ENCODE measurements at places on chromosomes 1 and 21.

GRCh38 chr1:190183588-190183987 lies 294.1 kb downstream of the BRINP3 start:
- no peak for DNase-seq

GRCh38 chr1:98929437-98929836 lies 75.2 kb downstream of the PLPPR5 start:
- DNase-seq = no peak

- no peak for DNase-seq
Measured at GRCh38 chr1:43431676-43432075, 22.1 kb downstream of the HYI start.

DNA sequence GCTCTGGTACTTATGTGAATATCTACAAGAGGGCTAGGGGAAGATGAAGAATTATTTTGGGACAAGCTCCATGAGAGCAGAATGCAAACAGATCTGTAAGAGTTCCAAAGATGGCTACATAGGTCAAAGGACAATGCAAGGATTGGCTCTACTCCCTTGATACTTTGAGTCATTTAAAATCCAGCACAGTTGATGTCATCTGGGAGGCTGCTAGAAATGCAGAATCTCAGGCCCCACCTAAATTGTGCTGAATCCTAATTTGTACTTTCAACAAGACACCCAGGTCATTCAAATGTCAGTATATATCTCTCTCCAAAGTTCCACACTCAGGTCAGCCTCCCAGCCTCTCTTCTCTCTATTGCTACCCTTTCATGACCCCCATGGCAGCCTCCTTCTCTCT lies 23.7 kb upstream of the TADA1 start:
- no peak for DNase-seq

DNA sequence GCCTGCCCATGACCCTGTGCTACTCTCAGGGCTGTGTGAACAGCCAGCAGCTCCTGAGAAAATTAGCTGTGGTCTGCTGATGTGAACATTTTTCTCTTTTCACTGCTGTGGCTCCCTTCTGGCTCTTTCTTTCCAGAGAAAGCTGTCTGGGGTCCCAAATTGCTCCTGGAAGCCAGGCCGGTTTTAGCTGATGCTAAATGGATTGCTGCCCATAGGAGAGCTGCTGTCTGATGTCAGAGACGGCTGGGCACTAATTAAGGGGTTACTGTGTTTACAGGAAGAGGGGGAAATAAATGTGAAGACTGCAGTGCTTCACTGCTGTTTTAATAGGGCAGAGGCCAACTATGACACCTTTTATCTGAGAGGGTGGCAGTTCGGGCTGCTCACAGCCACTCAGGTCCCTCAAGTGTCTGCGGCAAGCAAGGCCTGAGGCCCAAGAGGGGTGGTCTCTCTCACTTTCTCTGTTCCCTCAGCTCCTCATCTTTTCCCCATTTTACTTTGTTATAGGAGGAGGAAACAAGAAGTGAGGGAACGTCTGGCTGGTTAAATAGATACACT lies 106.0 kb upstream of the GNG12 start:
- DNase-seq = no peak

DNA sequence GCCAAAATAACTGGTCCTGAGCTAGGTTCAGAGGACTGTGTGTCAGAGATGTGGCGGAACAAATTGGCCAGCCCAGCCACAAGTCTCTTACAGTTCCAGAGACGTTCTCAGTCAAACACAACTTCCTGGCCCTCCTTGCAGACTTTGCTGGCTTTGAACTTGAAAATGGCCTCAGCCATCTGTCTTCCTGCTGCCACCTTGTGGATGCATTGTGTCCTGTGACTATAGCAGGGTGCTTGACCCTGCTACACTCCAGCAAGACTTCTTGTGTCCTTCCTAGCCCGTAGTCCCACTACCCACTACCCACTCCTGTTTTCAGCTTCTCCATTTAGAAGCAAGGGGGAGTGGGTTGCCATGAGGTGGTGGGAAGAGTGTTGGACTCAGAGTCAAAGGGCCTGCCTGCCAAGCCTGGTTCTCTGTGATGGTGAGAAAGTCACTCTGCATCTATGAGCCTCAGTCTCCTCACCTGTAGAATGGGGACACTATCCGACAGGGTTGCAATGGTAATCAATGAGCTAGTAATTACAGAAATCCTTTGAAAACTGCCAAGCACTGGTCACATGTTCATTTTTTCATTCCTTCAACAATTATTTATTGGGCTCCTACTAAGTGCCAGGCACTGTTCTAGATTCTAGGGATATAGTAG lies 109.9 kb downstream of the IGSF21 start:
- no peak for DNase-seq

DNA sequence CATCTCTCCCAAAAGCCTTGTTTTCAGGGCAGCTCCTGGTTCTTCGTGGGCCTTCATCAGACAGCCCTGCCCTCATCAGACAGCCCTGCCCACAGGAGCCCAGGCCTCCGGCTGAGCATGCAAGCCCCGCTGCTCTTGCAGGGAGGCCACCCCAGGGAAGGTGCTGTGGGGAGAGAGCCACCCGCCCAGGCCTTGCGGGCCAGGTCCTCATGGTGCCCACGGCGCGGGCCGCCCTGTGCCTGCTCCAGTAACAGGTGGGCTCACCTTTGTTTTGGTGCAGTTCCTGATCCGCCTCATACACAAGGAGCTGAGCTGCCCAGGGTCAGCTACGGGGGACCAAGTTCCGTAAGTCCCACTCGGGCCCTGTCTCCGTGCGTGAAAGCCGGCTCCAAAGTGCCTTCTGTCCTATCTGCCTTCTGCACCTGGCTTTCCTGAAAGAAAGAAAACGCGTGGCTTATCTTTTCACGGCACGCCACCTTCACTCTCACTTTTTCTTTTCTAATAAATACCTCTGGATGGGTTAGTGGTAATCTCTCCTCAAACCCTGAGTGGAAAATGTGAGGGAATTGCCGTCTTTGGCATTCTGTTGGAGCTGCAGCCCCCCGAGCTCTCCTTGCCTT lies 65.9 kb downstream of the SLC37A1 start:
- no peak for DNase-seq

DNA sequence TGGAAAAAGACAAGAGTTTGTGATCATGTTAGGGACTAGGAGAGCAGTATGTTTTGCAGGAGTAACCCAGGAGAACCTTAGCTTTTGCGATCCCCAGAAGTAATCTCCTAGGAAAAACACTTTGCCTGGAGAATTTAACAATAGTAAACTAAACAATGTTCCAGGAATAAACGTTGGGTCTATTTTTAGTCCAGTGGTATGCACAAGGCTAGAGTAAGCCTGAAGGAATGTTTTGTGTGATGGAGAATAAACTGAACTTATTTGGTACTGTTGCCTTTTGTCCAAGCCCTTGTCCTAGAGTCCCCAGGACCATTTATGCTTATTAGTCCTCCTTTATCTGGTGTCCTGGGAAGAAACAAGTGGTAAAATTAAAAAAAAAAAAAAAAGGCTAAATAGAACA lies 28.7 kb upstream of the RGS5 start:
- no peak for DNase-seq

- DNase-seq = no peak
Measured at GRCh38 chr1:25109531-25109951, 122.8 kb downstream of the SYF2 start.

GRCh38 chr1:228979325-228979699 lies 244.0 kb downstream of the RHOU start:
- no peak for DNase-seq

- no peak for DNase-seq
Measured at GRCh38 chr1:28370239-28371009, 884 bp downstream of the PHACTR4 start.

- no peak for DNase-seq
Measured at GRCh38 chr1:234326497-234327366, 46.5 kb upstream of the COA6 start.

DNA sequence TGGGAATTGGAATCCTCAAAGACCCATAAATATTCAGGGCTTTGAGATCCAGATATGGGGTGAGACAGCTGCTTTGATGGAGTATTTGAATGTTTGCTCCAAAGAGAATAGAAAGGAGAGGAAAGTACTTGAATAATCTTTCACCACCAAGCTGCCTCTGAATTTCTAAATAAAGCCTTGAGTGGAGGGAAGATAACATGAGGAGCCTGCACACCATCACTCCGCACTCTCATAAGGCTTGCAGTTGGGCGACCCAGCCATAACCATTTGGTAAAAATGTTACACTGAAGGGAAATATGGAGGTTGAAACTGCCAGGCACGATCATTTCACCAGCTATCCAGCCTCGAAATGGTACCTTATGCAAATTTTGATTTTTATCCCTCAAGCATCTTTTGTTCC lies 38.4 kb downstream of the VCAM1 start:
- no peak for DNase-seq

- no peak for DNase-seq
Measured at GRCh38 chr1:38129473-38129872, 82.9 kb upstream of the POU3F1 start.

- no peak for DNase-seq
Measured at GRCh38 chr1:58884706-58885661, 101.1 kb upstream of the JUN start.

- DNase-seq = no peak
Measured at GRCh38 chr1:3017440-3018050, 3.7 kb upstream of the ACTRT2 start.

DNA sequence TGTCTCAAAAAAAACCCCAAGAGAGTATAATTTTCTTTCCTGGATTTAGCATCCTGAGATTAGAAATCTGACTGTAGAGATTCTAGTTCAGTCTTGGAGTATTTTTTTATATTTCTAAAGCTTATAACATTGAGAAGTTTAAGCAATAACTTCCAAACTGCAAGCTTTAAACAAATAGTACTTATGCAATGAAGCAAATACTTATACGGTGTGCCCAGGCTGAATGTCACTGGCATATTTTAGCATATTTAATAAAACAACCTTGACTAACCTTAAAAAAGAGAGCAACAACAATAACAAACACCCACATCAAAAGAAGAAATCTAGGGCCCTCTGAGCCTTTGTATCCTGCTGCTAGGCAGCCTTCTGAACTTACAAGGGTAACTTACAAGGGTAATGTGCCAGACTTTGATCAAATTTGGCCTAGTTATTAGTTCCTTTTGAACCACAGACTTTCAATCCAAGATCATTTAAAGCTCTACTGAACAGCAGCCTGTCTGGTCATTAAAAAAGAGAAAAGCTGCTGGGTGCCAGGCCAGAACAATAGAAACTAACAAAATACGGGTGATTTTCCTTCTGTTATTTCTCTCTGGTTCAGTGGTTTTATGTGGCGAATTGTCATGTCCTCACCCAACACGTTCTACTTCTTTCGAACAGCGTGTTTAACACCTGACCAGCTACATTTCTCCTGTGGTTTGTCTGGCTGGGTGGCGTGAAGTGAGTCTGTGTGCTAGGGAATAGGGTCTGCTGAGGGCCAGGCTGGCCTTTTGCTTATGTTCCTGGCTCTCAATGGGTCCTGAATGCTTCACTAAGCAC lies 16.2 kb downstream of the MTOR start:
- no peak for DNase-seq

DNA sequence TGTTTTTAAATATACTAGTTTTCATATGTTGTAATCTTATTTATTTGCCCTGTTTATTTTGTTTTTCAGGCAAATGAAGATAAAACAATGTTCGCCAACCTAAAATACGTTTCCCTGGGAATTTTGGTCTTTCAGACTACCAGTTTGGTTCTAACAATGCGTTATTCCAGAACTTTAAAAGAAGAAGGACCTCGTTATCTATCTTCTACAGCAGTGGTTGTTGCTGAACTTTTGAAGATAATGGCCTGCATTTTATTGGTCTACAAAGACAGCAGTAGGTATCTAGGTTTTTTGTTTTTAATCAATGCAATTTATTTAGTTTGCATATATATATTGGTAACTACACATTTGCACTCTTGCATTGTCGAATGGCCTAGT lies 23.7 kb downstream of the SLC35A3 start:
- no peak for DNase-seq

GRCh38 chr1:2990376-2991115 lies 30.7 kb upstream of the ACTRT2 start:
- DNase-seq = no peak

GRCh38 chr1:20588634-20589225 lies at the start of gene CDA:
CDA (plus strand) TSS chr1:20589097; CDS start chr1:20589130, 33 bp downstream.
- no peak for DNase-seq

DNA sequence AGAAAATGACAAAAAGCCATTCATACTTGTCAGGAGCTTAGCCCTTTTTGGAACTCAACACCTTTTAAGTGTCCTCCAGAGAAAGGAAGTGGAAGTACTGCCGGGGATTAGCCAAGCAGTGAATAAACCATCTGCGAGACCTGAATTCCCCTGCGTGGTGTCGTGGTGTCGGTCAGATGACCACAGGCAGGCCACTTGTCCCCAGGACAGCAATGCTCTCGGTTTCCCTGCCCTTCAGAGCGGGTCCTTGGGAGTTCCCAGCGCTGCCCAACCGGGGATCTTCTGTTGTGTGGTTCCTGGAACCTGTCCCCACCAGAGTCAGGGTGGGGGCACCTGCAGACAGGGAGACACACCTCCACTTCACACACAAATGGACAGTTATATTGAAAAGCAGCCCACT lies 9.2 kb downstream of the GPR157 start:
- no peak for DNase-seq

- no peak for DNase-seq
Measured at GRCh38 chr1:159291424-159291823, 10.7 kb upstream of the FCER1A start.

- no peak for DNase-seq
Measured at GRCh38 chr1:67110352-67110751, 24.4 kb downstream of the C1orf141 start.

DNA sequence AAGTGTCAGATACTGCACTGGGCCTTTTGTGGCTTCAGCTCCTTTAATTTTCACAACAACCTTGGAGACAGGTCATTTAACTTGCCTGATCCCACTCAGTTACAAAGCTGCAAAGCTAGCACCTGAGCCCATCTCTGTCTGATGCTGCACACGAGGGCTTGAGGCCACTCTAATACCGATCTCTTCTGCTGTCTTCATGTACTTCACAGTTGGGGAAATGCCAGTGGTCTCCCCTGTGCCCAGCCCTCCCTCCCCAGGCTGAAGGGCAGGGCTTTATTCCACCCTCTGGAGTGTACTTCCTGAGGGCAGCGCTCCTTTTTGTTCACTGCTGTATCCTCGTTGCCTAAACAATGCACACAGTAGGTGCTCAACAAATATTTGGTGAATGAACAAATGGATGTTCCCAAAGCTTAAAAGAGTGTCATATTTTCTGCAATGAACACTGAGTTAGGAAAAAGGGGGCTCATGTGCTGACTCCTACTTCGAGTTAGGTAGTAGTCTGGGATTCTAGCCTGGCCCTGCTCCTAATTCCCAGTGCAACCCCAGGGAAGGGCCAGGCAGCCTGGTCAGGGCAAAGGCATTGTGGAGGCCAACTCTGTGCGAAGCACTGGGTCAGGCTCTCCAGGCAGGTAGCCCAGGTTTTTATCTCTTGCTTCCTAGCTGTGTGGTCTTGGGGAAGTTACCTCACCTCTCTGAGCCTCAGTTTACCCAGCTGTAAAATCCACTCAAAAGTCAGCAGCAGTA lies 1.1 kb downstream of the TMCO4 start:
- DNase-seq = no peak

Data from esophagus squamous epithelium (tissue), 5 donors.